ENCODE measurements at places on chromosomes 11 and 22. TPM values are rescaled to one million over a fixed set of nuclear protein-coding genes. Genes with fewer than 3 reads are reported as not detected.
A peak's percentile ranks its signal among the peaks of the same experiment; 100 is the strongest.

Gene PATE2
- total RNA-seq, result not detected

DNA sequence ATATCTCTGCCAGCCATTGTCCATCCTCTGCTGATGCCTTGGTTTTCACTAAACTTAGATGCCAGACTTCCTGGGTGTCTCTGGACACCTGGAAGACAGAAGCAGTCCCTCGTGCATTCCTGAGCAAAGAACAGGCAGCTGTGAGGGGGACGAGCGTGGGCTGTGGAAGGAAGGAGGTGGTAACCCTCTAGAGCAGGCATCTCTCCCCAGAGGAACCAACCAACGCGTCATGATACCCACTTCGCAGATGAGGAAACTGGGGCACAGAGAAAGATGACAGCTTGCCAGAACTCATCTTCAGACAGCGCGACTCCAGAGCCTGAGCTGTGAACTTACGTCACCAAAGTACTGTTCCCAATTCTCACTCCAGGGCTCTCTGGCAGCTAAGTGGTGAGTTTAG lies 123.4 kb downstream of the OPCML start:
- DNase-seq, result no peak

DNA sequence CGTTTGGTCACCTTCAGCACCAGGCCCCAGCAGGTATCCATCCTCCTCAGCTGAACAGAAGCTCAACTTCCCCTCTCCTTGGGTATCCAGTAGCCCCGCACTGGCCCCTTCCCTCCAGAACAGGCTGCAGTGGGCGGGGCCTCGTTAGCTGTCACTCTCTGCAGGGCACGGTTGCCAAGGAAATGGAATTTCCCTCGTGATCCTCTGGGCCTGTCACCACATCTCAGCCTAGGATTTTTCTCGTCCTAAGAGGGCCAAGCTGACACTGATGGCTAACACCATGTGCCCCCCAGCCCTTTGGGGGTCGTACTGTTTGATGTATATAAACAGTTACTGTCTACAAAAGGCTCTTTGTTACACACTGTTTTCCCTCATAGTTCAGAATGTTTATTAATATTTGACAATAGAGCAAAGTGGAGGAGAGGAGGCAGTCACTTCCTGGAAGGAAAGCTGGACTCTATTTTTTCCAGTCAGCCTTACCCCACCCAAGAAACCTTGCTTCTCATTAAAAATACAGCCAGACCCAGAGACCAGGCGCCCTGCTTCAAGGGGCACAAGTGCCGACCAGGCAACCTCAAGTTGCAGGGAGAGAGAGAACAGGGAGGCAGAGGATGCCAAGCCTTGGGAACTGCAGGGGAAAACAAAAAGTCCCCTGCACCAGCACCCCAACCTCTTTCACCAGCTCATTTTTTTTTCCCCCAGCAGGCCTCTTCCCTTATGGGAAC lies 44.5 kb downstream of the FEZ1 start:
- peak; percentile 90 for DNase-seq

DNA sequence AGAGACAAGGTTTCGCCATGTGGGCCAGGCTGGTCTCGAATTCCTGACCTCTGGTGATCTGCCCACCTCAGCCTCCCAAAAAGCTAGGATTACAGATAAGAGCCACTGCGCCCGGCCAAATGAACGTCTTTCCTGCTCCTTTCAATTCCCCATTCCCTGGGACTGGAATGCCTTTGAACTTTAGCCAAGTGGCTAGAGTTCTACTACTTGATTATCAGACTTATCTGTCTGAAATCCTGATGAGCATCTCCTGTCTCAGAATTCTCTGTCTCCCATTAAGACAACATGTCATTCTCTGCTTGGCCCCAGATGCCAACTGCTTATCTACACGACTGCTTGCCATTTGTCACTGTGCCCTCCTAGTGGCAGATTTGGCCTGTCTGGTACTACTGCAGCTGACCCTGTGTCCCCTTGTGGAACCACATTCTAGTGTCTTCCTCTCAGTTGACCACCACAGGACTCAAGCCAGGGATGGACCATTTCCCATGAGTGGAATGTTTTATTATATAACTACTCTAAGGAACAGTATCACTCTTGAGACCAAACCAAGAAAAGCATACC lies 33.1 kb upstream of the IPO7 start:
- no peak for DNase-seq

- no peak for DNase-seq
Observed at GRCh38 chr11:131810541-131810940, 440.1 kb downstream of the NTM start.

Gene EXPH5
- 5.0 TPM for total RNA-seq

DNA sequence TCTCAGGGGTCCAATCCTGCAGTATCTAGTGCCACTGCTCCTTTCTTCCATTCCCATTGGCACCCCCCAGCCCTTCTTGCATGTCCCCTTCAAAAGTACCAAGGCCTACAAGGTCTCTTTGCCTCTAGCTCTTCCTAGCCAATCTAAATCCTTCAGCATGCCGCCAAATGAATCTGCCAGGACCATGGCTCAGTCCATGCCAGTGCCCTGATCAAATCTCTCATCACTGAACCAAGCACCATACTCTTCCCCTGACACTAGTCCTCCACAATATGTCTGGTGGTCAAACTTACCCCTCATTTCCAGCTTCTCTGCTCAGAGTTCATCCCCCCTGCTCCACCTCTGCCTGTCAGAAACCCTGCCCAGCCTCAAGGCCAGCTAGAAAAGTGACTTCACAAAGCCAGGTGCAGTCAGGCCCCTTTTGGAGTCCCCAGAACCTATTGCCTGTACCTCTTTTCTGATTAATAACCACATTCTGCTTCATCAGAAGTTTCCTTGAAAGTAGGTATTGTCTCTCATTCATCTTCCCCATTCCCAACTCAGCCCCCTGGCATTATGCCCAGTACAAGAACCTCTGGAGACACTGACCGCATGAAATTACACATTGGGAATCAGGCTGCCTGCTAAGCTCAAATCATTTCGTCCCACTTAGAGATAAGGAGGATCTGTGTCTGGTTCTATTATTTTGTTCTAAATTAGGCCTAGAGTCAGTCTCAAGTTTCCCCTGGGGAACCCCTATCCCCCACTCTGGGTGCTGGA lies 11.4 kb downstream of the FEN1 start:
- DNase-seq, result no peak

Gene MFRP
- not detected for total RNA-seq

- no peak for DNase-seq
Observed at GRCh38 chr11:64757549-64758329, 2.0 kb downstream of the PYGM start.

GRCh38 chr22:26489447-26490036 lies 5.9 kb downstream of the SRRD start:
- DNase-seq, result no peak

Gene EFCAB6
- total RNA-seq, result 1.8 TPM

Gene OR10D3
- not detected for total RNA-seq

Gene PRODH
- 4.3 TPM for total RNA-seq

Gene HNRNPUL2
- total RNA-seq, result 37.2 TPM

GRCh38 chr22:40444178-40444831 lies 73.9 kb downstream of the SGSM3 start:
- DNase-seq, result no peak

DNA sequence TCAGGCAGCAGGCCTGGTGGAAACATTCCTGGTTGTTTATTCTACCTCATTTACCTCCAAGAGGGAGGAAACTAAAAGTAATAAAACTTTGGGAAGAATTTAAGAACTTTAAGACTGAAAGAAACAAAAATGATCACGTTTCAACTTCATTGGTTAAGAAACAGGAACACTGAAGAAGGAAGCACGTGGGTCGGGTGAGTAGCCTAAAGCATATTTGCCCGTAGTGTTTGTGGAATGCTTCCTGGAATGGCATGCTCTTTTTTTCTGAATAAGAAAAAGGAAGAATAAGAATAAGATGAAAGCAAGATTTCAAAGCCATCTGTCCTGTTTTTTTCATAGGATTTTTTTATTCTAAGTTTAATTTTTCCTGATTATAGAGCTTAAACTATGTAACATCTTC lies 83.1 kb downstream of the WNT11 start:
- no peak for DNase-seq

DNA sequence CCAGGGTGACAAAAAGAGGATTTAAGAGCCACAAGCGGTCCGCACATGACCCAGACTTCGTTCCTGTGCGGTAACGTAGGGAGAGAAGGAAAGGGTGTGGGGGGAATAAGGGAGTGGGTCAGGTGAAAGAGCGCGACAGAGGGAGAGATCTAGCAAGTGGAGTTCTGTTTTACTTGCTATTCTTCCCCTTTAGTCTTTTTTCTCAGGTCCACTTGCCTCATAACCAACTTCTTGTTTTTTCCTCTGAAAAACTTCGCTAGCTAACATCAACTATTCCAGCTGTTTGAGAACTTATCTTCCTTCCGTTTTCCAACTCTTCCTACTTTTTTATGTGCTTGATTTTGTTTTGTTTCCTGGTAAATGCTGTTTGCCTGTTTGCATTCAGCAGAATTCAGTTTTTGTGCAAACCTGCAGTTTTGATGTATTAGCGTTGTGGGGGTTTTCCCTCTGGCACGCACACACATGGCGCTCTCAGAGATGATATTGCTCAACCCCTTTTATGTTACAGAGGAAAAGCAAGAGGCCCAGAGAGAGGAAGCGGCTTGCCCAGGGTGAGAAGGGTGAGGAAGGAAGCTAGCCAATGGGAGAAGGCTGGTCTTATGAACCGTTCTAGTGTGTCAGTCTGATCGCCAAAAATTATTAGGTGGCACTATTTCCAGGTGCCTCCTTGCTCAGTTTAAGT lies 592 bp upstream of the CTSC start:
- peak; percentile 76 for DNase-seq

Gene KDM4D
- total RNA-seq, result 1.3 TPM

- no peak for DNase-seq
Observed at GRCh38 chr22:37499027-37499707, 13.0 kb upstream of the MFNG start.

- no peak for DNase-seq
Observed at GRCh38 chr11:11076879-11077278, 219.0 kb upstream of the ZBED5 start.

Measured in right cardiac atrium (tissue), 5 donors.